ENCODE measurements at places on chromosomes 6 and 20.

DNA sequence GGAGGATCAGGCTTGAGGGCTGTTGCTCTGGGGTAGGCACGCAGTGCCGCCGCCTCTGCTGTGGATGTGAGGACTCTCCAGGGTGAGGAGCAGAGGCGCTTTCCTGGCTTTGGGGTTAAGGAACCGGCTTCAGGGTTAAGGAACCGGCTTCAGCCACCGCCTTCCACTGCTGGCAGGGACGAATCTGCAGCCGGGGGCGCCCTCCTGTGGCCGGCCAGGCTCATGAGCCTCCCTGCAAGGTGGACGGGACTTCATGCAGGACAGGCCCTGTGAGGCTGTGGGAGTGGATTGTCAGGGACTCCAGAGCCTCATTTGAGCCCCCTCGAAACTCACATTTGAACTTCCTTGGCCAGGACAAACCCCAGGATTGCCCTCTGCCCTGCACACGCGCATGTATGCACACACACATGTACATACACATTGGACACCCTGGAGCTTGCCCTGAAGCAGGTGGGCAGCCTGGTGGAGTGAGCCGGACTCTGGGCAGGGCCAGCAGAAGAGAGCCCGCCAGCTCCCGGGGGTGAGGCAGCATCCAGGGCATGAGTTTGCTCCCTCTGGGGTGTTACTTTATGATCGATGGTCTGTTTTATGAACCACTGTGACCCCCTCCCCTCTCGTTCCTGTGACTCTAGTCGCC, 146.9 kb downstream of the PHACTR3 start:
- peak; percentile 5 for DNase-seq

DNA sequence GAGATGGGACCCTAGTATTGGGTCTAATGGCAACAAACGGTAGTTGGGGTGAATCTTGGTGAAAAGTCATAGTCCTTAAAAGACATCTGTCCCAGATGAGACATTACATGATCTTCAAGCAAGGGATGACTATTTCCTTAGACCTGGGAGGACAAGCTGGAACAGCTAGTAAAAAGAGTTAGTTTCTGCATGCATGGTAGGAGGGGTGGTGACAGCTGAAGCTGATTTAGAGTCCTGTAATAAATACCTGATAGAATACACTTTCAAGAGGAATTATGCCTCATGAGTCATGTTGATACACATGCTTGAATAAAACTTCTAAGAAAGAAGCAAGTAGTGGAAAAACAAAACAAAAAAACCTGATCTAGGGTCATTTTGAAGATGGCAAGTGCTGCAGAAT, 247.4 kb downstream of the CD109 start:
- no peak for DNase-seq

- DNase-seq = peak; percentile 46
These were observed 35.8 kb downstream of the SLC2A4RG start for GRCh38 chr20:63775096-63775978.

GRCh38 chr6:48610846-48611245, 499.8 kb upstream of the PTCHD4 start:
- DNase-seq = peak; percentile 51

- no peak for DNase-seq
These were observed 42.5 kb downstream of the PIGU start for GRCh38 chr20:34634392-34634791.

DNA sequence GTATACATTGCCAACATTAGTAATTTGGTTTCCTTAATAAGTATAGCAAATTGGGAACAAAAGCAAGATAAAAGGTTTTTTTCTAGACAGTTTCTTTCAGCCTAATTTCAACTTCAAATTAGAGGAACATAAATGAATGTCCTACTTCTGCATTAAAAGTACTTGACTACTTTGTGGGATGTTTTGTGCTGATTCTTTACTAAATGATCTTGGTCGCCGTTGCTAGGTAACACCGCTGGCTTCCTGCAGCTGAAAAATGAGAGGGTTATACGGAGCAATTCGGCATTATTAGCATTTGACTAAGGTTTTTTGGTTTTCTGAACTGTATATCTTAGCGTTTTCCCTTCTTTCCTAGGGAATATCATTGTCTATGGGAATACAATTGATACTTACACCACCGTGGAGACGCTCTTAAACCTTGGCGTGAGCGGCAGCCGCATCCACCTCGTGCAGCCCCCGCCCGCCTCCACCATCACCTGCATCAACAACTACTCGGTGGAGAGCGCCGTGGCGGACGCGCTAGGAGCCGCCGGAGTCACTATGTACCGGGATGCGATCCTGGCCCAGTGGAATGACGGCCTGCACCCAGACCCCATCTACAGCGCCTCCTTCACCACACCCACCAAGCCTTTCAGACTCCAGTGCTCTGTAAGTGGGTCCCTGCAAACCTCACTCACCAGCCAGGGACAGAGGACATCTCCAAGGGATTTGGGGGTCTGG, 90.9 kb upstream of the INSM1 start:
- no peak for DNase-seq

DNA sequence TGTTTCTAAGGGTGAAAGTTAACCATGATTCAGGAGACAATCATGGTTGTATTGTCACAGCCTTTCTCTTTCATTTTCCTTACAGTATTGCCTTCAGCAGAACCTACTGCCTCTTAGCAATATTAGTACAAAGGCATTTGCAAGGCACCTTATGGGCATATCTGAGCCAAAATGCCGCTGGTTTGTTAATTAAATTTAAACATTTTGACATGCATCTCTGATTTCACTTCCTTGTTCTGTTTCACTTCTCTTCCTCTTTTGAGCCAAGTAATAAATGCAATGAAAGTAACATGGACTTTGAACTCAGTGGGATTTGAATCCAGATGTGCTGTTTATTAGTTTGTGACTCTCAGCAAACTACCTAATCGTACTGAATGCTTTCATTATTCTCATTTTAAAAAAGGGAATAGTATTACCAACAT, 467.4 kb upstream of the CITED2 start:
- no peak for DNase-seq

DNA sequence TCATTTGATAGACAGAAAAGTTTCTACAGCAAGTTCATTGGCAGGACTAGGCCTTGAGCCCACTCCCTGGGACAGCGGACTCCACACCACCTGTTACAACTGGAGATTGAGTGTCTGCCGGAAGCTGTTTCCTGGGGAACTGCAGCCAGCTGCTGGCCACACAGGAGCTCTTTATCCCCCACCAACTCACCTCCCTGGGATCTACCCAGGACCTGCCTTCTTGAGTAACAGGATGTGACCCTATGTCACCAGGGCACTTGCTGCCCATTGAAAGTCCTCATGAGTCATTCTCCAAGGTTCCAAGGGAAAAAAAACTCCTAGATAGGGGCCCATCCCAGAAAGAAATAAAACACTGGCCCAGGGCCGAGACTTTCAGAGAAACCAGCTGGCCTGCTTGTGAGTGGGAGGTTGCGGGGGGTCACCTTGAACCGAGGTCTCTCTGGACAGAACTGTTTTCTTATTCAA, 37.4 kb upstream of the SLC9A8 start:
- peak; percentile 83 for DNase-seq

GRCh38 chr6:26311385-26312095, 53.5 kb upstream of the BTN3A2 start:
- DNase-seq = peak; percentile 80

GRCh38 chr6:143734641-143735063, 56.9 kb downstream of the PHACTR2 start:
- no peak for DNase-seq

DNA sequence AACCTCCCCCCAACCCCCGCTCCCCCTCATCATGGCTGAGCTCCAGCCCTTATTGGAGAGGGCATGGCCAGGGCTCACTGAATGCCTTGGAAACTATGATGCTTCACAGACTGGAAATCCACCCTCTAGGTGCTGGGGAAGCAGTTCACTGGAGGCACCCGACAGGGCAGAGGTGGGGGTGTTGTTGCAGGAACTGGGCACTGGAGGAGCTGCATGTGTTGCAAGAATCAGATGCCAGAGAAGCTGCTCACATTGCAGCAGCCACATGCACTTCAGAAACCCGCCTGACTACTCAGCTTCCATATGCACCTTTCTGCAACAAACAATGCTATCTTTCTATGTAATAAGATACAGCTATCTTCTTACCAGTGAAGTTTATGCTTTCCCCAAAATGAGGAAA, 7.9 kb upstream of the TBPL1 start:
- no peak for DNase-seq

GRCh38 chr20:38987777-38988176, 25.6 kb downstream of the DHX35 start:
- no peak for DNase-seq

DNA sequence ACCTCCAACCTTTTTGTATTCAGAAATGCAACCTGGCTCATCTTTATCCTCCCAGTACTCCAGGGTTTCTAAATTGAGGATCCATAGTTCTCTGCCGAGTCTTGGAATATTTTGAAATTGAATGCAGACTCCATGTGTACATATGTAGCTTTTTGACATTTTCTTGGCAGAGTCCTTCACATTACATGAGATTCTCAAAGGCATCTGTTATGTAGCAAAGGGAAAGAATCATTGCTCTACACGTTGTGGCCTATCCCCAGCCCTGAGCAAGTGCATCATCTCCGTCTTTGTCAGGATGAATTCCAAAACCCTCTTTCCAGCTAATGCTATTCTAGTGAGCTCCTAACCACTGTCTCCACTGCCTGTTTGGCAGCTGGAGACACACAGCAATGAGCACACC, 742.9 kb downstream of the DHX35 start:
- no peak for DNase-seq

GRCh38 chr6:148547110-148547509, 199.7 kb upstream of the UST start:
- DNase-seq = no peak

DNA sequence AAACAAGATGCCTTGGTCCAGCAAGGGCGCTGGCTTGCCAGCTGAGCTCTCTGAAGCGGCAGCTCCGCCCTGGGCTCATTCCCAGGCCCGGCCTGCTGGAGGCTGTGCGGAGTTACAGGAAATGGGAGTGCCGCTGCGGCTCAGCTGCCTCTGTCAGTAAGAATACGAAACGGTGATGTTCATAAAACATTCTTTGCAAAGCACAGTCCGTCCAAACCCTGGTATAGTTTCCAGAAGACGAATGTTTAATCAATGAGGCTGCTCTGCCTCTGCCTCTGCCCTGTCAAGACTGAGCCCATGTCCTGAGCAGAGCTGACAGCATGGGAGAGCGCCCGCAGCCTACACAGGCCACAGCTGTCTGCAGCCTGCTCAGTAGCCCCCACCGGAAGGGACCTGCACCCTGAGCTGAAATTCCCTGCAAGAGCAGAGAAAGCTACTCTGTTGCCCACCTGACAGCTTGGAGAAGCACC, 153.3 kb upstream of the SNX9 start:
- peak; percentile 83 for DNase-seq

- no peak for DNase-seq
These were observed 72.1 kb upstream of the ENPP5 start for GRCh38 chr6:46242921-46243320.

GRCh38 chr6:123811378-123811777, 7.7 kb downstream of the NKAIN2 start:
- DNase-seq = no peak

DNA sequence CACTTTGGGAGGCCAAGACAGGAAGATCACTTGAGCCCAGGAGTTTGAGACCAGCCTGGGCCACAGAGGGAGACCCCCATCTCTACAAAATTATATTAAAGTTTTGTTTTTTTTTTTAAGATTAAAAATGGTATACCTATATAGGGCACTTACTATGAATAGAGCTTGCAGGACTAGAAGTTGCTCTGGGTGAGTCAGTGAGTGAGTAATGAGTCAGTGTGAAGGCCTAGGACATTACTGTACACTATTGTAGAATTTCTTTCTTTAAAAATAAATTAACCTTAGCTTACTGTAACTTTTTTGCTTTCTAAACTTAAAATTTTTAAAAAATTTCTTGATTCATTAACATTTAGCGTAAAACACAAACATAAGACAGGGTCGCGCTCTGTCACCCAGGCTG, 29.7 kb downstream of the STK35 start:
- peak; percentile 86 for DNase-seq

GRCh38 chr6:107727096-107727757, 96.9 kb downstream of the SCML4 start:
- no peak for DNase-seq

- peak; percentile 60 for DNase-seq
These were observed 35.3 kb upstream of the GFOD1 start for GRCh38 chr6:13522656-13523055.

GRCh38 chr6:120378582-120379220, 955.6 kb downstream of the TBC1D32 start:
- DNase-seq = peak; percentile 67

DNA sequence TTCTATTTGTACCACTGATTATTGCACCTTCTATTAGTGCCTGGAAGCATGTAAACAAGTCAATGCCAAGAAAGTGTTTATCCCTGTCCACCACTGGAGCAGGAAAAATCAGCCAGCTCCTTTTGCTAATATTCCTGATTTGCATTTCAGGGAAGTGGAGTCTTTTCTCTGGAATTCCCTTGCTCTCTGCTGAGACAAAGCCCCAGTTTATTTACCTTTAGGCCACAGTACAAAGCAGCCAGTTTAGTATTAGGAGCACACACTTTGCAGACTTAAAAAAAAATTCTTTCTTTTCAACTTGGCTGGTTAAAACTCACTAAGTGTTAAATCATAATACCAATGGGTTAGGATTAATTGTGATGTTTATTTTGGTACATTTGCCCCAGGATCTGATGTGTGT, 631.1 kb downstream of the PKHD1 start:
- DNase-seq = no peak

DNA sequence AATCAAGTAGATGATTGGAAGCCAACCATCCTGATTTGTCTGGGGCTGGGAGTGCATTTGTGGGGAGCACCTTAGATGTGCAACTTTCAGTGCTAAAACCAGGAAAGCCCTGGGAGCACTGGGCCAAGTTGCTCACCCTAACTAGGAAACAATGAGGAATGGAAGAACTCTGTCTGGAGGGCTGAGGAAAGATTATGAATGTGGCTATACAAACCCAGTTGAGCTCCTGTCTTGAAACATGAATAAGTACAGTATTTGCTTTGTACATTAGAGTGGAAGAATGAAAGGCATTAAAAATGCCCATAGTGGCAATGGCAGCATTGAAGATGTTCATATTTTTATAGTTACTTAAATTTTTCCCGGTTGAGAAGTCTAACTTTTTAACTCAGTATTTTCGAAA, 121.1 kb downstream of the HDGFL1 start:
- no peak for DNase-seq

Measured in fibroblast of lung (primary cell).